ENCODE measurements at places on chromosomes 7 and 10.

DNA sequence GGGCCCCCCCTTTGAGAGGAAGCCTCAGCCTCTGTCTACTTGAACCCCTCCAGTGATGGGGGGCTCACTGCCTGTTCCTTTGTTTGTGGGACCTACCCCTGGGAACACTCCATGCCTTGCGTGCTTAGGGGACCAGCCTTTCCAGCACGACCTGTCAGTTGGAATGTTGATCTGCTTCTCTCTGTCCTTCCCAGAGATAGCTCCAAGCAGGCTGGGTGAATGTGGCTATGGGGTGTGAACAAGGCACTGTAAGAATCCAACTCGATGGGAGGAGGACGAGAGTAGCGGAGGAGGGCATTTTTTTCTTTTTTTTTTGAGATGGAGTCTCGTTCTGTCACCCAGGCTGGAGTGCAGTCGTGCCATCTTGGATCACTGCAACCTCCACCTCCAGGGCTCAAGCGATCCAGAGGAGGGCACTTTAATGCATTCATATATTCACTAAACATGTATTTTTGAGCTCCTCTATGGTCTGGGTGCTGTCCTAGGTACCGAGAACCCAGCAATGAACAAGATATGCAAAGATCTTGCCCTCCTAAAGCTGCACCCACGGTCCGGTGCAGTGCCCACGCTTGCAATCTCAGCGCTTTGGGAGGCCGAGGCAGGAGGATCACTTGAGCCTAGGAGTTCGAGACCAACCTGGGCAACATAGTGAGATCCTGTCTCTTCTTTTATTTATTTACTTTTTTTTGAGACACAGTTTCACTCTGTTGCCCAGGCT is 8.5 kb downstream of the CLIP2 start:
- DNase-seq, result no peak

GRCh38 chr10:78774614-78774998 is 294.2 kb upstream of the ZMIZ1 start:
- DNase-seq, result no peak

- DNase-seq, result no peak
These were observed 166.2 kb upstream of the CACNA2D1 start for GRCh38 chr7:82609746-82610145.

DNA sequence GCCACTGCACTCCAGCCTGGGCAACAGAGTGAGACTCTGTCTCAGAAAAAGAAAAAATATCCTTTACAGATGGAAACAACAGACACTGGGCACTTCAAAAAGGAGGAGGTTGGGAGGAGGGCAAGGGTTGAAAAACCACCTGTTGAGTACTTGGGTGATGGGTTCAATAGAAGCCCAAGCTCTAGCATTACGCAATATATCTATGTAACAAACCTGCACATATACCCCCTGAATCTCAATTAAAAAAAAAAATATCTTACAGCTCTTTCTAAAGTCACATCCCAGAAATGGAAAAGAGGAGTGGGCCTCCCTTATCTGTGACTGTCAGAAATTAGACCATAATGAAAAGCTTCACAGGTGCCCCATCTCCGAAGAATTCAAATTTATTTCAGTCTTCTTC is 12.1 kb downstream of the VIM start:
- no peak for DNase-seq

DNA sequence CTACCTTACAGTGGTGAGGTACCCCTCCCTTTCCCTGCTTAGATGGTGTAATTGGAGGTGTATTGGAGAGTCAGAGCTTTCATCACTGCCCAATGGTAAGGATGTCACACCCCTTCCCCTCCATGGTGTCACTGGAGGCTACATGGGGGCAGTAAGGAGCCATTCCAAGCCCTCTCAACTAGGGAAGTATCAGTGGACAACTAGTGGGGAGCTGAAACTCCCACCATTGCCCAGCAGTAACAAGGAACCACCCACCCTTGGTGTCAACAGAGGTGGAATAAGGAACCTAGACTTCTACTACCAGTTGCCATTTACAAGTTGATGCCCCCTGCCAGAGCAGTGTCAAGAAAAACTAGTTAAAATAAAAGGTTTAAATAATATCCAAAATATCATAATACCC is 2.8 kb upstream of the HIBADH start:
- DNase-seq, result no peak

- no peak for DNase-seq
These were observed 45.9 kb upstream of the ARHGAP12 start for GRCh38 chr10:31974434-31975124.

- DNase-seq, result no peak
These were observed 84.2 kb downstream of the AUTS2 start for GRCh38 chr7:69682518-69682917.

GRCh38 chr10:92822060-92822634 is 26.2 kb upstream of the EXOC6 start:
- DNase-seq, result no peak

GRCh38 chr10:47092831-47093230 is 181.6 kb downstream of the PTPN20 start:
- DNase-seq, result no peak

DNA sequence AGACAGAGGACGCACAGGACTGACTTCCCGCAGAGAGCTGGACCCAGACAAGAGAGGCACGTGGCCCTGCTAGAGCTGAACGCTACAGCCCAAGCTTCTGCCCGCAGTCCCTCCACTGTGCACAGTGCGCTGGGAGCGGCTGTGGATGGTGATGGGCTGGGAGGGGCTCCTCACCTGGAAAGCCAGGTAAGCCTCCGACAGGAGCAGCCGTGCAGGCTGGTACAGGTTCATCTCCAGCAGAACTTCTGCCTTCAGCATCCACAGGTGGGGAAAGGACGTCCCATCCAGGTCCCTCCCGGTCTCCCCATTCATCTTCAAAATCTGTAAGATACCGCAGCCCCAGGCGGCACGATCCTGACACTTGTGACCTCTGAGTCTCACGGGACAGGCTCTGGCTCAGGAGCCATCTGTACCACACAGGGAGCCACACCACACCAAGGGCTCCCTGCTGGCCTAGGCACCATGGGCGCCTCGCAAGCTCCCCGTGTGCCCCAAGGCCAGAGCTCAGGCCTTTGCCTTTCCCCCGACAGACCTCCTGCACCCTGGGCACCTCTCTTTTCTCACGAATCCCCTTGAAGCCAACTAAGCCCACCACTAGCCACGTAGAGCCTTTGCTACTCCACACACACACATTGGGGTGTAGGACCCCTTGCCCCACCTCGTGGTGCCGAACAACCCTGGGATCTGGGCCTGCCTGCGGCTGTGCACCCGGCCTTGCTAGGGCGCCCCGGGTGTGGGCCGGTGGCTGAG is 76.3 kb downstream of the CFAP46 start:
- no peak for DNase-seq
